ENCODE measurements at places on chromosomes 7 and 10.

DNA sequence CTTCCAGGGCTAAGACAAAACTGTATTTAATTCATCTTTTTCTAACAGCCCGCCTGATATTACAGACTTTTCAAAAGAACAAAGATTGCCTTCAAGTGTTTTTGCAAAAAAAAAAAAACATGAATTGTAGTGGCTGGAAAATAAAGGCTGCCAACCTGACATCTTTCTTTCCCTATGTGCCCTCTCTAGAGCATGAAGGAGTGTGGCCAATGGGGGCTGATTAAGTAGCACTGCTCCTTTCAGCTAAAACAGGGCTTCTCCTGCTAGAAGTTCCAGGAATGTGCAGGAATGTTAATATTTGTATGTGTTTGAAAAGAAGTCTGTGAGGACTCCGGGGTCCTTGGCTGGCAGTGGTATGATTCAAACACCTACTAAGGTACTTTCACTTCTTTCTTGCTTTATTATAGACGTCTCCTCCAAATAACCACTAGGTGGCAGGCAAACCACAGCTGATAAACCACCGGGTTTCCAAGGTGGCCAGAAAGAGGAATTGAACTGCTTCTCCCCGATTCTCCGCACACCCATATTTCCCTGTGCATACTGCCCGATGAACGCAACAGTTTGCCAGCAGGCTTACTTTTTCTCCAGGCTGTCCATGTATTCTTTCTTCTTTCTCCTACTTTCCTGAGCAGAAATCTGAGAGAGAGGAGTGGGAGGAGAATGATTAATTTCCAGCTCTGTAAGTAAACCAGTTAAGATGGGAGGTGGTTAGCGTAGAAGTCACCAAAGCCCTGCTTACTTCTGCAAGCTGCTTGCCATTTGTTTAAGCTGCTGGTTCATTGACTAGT, 56.8 kb upstream of the DGKI start:
- peak; percentile 42 for DNase-seq

- no peak for DNase-seq
These were observed 366.5 kb upstream of the AKR1E2 start for GRCh38 chr10:4459531-4459930.

- no peak for DNase-seq
These were observed 66.3 kb downstream of the CREB5 start for GRCh38 chr7:28478656-28479055.

- no peak for DNase-seq
These were observed 38.3 kb upstream of the COBL start for GRCh38 chr7:51354897-51355296.

GRCh38 chr7:52786174-52786573, 249.3 kb upstream of the POM121L12 start:
- DNase-seq, result no peak

DNA sequence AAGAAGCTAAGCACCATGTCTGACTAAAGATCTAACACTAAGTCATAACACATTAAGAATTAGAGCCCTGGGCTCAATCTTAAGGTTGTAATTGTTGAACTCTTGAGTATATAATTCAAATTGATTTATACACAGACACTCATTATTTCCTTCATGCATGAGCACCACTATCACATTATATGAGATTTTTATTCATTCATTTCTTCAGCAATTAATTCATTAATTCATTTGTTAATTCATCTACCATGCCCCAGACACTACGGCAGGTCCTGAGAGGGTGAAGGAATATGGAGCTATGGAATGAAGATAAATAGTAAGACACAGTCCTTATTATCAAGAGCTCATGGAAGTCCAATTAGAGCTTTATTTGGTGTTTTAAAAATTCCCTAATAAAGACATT, 41.9 kb downstream of the ETV1 start:
- DNase-seq, result no peak

DNA sequence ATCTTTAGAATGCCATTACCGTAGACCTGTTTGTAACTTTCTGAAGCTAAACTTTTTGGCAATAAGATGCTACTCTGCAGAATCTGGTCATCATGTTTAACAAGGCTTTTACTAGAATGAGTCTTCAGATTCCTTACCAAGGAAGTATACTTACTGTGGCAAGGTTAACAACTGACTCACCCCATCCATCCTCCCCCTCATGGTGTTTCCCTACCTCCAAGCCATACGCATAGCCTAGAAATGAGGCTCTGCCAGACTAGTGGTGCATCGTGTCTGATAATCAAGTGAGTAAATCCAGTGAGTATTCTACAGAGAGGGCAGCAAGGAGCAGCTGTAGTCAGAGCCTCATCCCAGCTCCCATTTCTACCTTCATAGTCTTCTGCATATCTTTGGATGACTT, 223.6 kb downstream of the IPMK start:
- no peak for DNase-seq

DNA sequence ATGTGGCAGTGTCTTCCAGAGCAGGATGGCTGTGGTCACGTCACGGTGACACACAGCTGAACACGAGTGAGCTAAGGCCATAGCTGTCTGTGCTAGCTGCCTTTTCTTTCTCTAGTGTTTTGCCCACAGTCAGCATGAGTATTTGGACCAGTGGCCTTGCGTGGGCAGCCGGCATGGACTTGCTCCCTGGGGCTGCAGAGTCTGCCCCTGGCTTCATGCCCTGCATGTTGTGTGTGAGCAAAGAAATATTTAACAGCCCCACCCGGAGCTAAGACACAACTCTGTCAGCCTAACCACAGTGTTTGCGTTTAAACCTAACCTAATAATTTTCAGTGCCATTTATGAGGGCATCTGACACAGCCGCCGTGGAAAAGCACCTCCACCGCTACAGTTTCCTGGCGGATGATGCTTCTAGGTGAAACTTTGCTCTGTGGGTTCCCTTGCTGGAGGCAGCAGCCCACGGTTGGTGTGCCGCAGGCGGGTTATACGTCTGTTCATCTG, 14.6 kb downstream of the CHST12 start:
- DNase-seq, result no peak

GRCh38 chr7:151571471-151571870, 51.8 kb upstream of the RHEB start:
- no peak for DNase-seq

- no peak for DNase-seq
These were observed 47.3 kb upstream of the BHLHA15 start for GRCh38 chr7:98163704-98164494.

All from skin of body (tissue), 3 donors.